ENCODE measurements at places on chromosomes 1 and 21. TPM values are rescaled to one million over a fixed set of nuclear protein-coding genes. Genes with fewer than 3 reads are reported as not detected.

Gene IL20
- total RNA-seq, result not detected

Gene F3
- 2.3 TPM for total RNA-seq

Gene CHI3L1
- 1.5 TPM for total RNA-seq

Gene CSMD2
- 0.15 TPM for total RNA-seq

Gene IQGAP3
- total RNA-seq, result 17.2 TPM

Gene OLFML3
- 1.3 TPM for total RNA-seq

Gene COA6
- total RNA-seq, result 28.6 TPM

Gene PCSK9
- 0.46 TPM for total RNA-seq

Gene RAB13
- total RNA-seq, result 37.4 TPM

Gene PSMB4
- 409 TPM for total RNA-seq

Gene RHEX
- total RNA-seq, result not detected

Gene TRPM2
- not detected for total RNA-seq

Gene KCNAB2
- 2.4 TPM for total RNA-seq

Gene LCE3D
- total RNA-seq, result not detected

All from epithelial cell of umbilical artery (primary cell).